ENCODE measurements at places on chromosomes 1 and 21.

- DNase-seq = no peak
Measured at GRCh38 chr1:9836632-9836960, 12.8 kb upstream of the CLSTN1 start.

DNA sequence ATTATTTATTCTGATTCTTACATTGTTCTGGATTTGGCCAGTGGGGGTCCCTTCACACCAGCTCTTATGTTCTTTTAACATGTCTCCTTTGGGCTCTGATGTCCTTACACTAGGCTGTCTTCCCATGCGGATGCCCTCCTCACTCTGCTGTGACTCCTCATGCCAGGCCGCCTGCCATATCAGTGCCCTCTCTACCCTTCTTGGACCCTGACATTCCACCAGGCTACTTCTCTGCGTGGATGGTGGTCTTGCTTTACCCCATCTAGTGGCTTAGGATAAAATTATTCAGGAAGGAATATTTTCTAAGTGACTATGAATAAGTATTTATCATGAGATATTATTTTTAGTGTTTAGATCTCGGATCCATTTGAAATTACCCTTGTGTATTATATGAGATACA, 21.2 kb downstream of the ATF6 start:
- DNase-seq = no peak

DNA sequence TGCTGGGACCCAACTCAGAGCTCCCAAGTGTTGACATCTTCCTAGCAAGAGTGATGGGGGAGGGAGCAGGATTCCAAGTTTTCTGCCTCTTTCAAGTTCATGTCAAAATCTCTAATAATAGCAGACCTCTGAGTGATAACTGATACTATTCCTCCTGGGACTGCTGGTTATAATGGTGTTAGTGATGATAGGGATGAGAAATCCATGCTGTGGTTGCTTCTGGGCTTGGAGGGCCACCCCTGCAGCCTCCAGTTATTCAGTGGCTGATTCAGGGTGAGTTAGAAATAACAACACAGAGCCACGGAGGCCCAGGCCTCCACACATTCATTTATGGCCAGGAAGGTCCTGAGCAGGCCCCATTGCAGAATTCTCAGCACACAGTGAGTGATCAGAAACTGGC, 40.6 kb upstream of the ARTN start:
- DNase-seq = no peak

- no peak for DNase-seq
Measured at GRCh38 chr1:14377386-14377785, 221.1 kb upstream of the KAZN start.

DNA sequence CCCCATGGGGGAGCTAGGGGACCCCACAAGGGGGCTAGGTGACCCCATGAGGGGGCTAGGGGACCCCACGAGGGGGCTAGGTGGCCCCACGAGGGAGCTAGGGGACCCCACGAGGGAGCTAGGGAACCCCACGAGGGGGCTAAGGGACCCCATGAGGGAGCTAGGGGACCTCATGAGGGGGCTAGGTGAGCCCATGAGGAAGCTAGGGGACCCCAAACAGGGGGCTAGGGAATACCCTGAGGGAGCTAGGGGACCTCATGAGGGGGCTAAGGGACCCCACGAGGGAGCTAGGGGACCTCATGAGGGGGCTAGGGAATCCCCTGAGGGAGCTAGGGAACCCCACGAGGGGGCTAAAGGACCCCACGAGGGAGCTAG, 50.5 kb upstream of the DMRTB1 start:
- no peak for DNase-seq

Data from stimulated activated CD8-positive, alpha-beta memory T cell treated with anti-CD3 and anti-CD28 coated beads, Interleukin-4, amount 100 ng/mL, for 1 hour (primary cell).